ENCODE measurements at places on chromosomes 6 and 20.

- no peak for DNase-seq
Observed at GRCh38 chr20:1392443-1392692, 486 bp downstream of the FKBP1A start.

DNA sequence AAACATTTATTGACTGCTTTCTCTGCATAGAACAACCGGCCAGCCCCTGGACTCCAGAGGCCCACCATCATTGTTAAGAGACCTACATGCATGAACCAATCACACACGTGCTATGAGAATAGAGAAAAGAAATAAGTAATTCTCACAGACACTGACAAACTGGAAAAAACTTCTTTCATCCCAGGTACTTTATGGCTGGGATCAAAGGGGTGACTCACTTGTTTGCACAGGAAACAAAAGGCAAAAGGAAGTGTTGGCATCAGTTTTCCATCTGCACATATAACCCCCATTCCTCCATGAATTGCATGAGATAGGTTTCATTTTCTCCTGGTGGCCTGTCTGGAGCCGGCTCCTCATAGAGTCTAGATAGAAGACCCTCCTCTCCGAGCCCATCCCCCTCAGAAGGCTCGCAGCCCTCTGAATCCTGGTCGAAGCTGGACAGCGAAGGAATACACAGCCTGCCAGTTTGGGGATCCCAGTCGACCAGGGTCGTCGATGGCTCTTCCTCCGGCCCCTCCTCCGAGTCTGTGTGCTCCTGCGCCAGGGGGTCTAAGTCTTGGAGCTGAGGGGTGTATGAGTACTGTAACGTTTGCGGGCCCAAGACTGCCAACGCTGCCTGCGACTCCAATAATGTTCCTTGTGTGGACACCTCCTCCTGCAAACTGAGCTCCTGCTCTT, 43.3 kb downstream of the IL20RA start:
- no peak for DNase-seq

DNA sequence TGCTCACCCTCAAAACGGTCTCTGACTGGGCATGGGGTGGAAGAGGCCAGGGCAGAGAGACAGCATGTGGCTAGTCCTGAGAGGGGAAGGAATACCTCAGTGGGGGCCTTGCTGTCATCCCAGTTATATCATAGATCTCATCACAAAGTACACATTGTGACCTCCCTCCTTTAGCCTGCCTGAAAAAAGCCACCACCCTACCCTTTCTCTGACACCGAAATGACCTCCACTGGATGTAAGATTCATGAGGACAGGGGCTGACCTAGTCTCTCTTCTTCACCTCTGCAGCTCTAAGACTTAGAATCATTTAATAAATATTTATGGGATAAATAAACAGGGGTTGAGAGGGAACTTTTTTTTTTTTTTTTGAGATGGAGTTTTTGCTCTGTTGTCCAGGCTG, at the start of gene C20orf173:
Gene C20orf173 (minus strand): TSS at position 101 of the 400 bp plus-strand sequence. CDS start 279 bp downstream, outside the sequence.
- DNase-seq, result no peak

DNA sequence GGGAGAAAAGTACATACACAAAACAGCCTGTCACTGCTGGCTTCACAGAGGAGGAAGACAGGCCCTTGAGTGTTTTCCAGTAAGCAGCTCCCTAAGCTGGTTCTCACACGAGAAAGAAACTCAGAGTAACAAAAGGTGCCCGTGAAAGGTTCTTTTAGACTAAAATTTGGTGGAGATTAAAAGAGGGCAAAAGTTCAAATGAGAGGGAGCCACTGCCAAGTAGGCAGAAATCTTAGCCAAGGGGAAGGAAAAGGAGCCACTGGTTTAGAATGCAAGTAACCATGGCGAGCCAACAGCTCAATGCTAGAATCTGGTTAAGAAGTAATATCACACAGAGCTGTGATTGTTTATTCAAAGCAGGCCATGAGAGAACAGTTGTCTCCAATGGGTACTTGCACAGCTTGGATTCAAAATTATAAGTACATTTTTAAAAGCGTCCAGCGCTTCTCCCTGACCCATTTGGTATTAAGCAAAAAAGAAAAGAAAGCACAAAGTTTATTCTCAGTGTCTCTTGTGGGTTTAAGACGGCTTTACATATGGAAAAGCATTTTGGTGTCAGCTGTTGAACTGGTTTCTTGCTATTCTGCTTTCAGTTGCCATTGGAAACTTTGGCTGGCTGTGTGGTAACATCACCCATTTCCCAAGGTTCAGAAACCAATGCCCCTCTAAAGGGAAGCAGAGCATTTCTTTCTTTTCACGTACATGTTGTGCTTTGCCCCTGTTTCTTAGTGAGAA, 648.5 kb downstream of the RNF144B start:
- DNase-seq, result no peak

DNA sequence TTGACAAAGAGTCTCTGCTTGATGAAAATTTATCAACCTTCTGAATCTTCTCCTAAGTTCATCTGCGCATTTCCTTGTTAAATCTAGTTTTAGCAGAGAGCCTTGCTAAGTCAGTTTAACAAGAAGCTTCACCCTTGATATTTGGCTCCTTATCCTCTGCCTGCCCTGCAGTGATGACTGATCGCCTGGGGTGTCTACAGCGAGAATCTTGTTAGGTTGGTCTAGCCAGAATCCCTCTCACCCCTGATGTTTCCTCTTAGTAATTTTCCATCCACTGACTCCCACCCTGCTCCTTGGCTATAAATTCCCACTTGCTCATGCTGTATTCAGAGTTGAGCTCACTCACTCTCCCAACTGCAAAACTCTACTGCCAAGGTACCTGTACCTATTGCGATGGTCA, 114.1 kb downstream of the TENT5A start:
- no peak for DNase-seq

DNA sequence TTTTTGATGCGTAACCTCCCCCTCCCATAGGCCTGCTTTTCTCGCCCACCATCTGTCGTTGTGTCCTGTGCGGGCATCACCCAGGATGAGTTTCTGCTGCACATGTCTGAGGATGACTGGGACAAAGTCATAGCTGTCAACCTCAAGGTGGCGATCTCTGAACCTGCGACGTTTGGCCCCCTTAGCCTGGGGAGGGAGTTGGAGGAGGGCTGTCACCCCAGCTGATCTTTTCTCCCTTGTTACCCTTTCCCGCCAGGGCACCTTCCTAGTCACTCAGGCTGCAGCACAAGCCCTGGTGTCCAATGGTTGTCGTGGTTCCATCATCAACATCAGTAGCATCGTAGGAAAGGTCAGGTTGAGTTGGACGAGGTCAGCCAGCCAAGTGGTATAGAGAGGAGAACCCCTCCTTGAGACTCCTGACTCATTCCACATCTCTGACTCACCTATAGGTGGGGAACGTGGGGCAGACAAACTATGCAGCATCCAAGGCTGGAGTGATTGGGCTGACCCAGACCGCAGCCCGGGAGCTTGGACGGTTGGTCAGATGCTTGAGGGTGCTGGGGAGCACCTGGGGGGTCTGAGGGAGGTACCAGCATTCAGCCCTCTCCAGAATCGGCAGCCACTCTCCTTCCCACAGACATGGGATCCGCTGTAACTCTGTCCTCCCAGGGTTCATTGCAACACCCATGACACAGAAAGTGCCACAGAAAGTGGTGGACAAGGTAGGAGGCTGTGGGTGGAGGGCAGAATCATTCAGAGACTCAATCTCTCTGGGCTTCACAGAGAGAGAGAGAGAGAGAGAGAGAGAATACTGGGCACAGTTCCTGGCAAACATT, 954 bp downstream of the HSD17B8 start:
- no peak for DNase-seq

All from coronary artery (tissue), 2 donors.